Kidney (tissue), 22 donors: ENCODE measurements at places on chromosomes 11 and 22.
A peak's percentile ranks its signal among the peaks of the same experiment; 100 is the strongest.

- peak; percentile 78 for DNase-seq
These were observed 25.7 kb upstream of the HMGXB4 start for GRCh38 chr22:35231585-35232084.

GRCh38 chr11:29190313-29190712 lies 826.5 kb downstream of the KCNA4 start:
- no peak for DNase-seq

DNA sequence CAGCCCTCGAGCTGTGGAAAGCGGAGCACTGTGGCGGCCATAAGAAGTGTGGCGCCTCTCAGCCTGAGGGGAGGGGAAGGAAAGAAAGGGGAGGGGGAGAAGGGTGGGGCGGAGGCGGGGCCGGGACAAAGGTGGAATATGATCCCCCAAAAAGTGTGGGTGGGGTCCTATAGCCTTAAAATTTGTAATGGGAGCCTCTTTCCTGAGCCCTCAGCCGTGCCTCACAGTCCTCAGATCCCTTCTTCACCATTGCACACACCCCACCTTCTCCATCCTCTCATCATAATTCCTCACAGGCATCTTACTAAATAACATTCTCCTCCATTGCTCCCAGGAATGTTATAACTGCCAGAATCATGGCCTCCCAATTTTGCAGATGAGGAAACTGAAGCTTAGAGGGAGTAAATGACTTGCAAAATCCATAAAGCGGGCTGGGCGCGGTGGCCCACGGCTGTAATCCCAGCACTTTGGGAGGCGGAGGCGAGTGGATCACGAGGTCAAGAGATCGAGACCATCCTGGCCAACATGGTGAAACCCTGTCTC lies 600 bp upstream of the RAB6A start:
- no peak for DNase-seq

GRCh38 chr22:32446321-32446720 lies 17.9 kb downstream of the BPIFC start:
- DNase-seq, result no peak

GRCh38 chr11:68948496-68948895 lies 32.3 kb downstream of the MRGPRD start:
- no peak for DNase-seq

DNA sequence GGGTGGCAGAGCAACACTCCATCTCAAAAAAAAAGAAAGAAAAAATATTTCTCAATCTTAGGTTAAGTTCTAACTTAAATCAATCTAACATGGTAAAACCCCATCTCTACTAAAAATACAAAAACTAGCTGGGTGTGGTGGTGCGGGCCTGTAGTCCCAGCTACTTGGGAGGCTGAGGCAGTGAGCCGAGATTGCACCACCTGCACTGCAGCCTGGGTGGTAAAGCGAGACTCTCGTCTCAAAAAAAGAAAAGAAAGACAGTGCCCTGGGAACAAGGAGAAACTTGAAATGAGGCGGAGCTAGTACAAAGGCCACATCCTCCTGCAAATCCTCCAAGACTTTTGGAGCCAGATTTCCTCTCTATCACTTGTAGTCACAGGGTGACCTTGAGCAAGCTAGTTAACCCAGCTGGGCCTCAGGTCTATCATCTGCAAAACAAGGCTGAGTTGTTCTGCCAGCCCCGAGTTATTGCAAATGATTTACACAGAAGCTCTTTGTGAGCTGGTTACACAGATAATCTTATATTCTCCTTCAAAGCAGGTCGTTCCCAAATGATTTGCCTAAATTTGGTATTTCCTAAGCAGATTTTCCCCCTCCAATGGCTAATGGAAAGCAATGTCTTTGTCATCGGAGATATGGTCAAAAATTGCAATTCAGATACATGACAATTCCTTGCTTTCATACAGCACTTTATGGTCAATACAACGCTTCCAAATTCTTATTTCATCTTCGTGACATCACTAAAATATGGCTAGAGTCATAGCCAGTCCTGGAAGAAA lies 1.9 kb downstream of the ANKRD54 start:
- DNase-seq, result peak; percentile 26

GRCh38 chr22:46806794-46807193 lies 44.3 kb downstream of the TBC1D22A start:
- DNase-seq, result no peak

- DNase-seq, result no peak
These were observed 12.8 kb downstream of the MAPK8IP2 start for GRCh38 chr22:50613291-50613981.

- no peak for DNase-seq
These were observed 30.1 kb upstream of the KCNJ11 start for GRCh38 chr11:17418444-17419081.

GRCh38 chr22:42363892-42364291 lies 68.3 kb downstream of the NFAM1 start:
- DNase-seq, result no peak

DNA sequence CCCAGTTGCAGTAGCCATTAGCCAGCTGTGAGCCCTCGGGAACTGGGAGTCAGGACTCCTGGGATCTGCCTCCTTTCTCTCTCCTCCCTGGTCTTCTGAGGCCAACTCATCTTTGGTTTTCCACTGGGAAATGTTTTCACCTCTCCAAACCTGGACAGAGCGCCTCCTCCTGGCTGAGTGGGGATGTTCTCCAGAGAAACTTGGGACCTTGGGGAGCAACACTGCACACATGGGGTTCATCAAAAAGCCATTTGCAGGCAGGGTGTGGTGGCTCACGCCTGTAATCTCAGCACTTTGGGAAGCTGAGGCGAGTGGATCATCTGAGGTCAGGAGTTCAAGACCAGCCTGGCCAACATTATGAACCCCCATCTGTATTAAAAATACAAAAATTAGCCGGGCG lies 145.4 kb downstream of the NECTIN1 start:
- DNase-seq, result no peak

- peak; percentile 72 for DNase-seq
These were observed at the start of gene GAL3ST1 for GRCh38 chr22:30574095-30574981. Gene GAL3ST1, minus strand, starts transcription at chr22:30574665. Its CDS starts 17,273 bp downstream, at chr22:30557392.

DNA sequence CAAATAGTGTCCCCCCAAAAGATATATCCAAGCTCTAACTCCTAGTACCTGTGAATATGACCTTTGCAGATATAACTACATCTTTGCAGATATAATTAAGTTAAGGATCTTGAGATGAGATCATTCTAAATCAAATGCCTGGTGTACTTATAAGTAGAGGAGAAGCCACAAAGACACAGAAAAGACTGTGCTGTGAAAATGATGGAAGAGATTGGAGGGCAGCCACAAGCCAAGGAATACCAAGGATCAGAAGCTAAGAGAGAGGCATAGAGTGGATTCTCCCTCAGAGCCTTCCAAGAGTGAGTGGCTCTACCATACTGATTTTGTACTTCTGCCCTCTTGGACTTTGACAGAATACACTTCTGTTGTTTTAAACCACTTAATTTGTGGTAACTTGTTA lies 7.5 kb upstream of the CAVIN3 start:
- no peak for DNase-seq

DNA sequence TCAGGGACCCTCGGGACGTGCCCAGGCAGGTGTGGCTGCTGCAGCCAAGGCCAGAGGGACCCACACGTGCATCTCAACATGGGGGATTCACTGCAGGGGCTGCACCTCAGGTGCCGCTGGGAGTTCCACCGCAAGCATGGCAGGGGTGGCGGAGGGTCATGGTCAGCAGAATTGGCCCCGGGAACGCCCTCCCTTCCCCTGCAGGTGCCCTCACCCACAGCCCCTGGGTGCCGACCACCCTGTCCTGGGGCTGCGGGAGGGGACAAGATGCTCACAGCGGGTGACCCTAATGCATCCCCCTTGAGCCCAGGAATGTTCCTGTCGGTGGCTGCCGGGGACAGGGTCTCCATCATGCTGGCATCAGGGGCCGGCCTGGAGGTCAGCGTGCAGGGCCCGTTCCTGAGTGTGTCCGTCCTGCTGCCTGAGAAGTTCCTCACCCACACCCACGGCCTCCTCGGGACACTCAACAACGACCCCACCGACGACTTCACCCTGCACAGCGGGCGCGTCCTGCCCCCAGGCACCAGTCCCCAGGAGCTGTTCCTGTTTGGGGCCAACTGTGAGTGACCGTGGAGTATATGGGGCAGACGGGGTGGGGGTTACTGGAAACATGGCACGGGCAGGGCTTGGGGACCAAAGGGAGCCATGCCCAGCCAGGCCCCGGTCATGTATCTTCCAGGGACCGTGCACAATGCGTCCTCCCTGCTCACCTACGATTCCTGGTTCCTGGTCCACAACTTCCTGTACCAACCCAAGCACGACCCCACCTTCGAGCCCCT lies 5.8 kb downstream of the SUSD2 start:
- no peak for DNase-seq

DNA sequence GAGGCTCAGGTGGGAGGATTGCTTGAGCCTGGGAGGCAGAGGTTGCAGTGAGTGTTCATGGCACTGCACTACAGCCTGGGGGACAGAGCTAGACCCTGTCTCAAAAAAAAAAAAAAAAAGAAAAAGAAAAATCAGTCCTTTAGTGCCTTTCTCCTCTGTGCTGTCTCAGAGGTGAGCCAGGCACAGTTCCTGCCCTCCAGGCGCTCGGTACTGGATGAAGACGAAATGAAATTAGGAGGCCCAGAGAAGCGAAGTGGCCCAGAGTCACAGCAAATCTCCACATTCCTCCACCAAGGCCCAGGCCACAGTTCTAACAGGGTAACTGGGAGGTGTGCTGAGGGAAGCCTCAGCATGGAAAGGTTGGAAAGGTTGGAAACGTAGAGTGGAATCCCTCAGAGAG lies 4.9 kb downstream of the PLEKHB1 start:
- DNase-seq, result no peak

DNA sequence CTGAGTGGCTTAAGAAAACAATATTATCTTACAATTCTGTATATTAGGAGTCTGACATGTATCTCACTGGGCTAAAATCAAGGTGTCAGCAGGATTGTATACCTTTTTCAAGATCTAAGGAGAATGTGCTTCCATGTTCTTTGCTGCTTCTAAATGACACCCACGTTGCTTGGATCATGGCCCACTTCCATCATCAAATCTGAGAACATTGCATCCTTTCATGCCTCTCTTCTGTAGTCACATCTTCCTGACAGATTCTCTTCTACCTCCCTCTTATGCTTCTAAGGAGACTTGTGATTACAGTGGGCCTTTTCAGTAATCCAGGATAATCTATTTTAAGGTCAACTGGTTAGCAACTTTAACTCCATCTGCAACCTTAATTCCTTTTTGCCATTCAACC lies 499.4 kb downstream of the FAM181B start:
- no peak for DNase-seq

DNA sequence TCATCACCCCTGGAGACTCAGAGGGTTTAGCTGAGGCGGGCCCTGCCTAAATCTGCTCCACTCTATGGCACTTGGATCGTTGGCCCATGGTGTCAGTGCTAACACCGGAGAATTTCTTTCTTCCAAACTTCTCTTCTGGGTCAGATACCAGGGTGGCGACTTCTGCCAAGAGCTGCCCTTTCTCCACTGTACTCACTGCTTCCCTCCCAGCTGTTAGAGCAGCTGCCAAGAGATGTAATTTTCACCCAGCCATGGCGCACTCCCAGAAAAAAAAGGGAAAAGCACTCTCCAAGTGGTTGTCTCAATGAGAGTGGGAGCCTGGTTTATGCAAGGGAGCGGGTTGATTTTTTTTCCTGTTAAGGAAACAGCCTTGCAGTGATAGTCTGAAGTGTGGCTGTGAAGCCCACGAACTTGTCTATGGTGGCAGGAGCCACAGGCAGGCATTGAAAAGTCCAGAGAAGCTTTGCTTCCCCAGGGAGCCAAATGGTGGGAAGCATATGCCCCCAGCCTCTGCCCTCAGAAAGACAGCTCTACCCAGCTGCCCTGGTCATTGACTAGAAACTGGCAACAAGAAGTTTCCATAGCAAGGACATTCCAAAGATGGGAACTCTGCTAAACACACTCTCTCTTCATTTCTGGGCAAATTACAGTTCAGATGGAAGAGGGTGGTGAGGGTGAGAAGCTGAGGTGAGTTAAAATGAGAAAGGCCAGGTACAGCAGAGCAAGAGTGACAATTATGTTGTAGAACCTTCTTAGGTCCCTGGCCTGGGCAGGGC lies 10.7 kb downstream of the PCSK7 start:
- DNase-seq, result no peak

GRCh38 chr22:23519442-23520157 lies 60.5 kb downstream of the IGLL1 start:
- peak; percentile 58 for DNase-seq

DNA sequence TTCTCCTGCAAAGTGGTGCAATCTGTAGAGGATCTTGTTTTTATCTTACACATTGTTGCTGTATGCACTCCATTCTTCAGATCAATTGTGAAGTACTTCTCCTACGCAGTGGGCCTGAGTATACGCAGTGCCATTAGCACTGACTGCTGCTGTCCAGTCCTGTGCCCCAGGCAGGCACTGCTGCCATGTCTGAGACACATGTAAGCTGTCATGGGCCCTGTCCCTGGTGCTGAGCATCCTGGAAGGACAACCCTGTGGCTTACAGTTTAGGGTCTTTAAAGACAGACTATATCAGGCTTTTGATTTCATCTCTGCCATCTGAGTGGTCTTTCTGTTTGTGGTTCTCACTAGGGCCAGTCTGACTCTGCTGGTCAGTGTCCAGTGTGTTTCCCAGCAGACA lies 44.8 kb upstream of the PTPN5 start:
- peak; percentile 38 for DNase-seq

- no peak for DNase-seq
These were observed 405.7 kb downstream of the AASDHPPT start for GRCh38 chr11:106482917-106483785.

GRCh38 chr11:120335908-120336640 lies at the start of gene ARHGEF12:
Gene ARHGEF12, plus strand, starts transcription at chr11:120336413. Its CDS starts 831 bp downstream, at chr11:120337244.
- peak; percentile 98 for DNase-seq

DNA sequence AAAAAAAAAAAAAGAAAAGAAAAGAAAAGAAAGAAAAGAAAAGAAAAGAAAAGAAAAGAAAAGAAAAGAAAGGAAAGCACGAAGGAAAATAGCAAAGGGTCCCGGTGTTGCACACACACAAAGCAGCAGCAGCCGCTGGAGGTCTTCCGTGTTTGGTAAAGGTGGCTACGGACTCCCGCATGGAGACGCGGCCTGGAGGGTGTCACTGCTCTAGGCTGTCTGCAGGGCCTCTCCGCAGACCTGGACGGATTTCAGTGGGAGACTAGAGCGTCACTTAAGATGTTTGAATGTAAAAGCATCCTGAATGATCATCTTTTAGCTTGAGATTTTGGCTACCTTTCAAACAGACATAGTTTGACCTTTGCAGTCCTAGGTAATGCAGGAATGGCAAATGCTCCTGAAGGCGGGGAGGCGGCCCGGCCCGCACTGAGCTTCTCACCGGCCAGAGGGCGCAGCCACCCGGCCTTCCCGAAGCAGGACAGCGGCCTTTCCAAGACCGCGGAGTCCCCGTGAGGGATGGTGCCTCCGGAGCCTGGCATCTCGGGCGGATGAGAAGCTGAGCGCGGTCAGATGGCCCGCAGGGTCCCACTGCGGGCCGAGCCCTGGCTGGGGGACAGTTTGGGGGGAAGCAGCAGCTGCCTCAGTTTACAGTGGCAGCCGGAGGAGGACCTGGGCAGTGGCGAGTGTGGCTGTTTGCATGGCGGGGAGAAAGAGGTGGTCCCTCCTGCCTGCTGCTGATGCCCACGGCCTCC lies 18.5 kb downstream of the KRTAP5-5 start:
- DNase-seq, result peak; percentile 59

GRCh38 chr11:82901922-82902485 lies 468 bp downstream of the DDIAS start:
- DNase-seq, result no peak
